HepG2 (cell line): ENCODE measurements at places on chromosomes 3 and 15. TPM values are rescaled to one million over a fixed set of nuclear protein-coding genes. Genes with fewer than 3 reads are reported as not detected.

- H3K36me3 ChIP-seq: no peaks in the 10 kb centered on the region
- no peaks in the 10 kb centered on the region for H3K27me3 ChIP-seq
- no peak for DNase-seq
- H3K4me1 ChIP-seq: no peaks in the 10 kb centered on the region
Measured at GRCh38 chr3:192957441-192958021, 39.9 kb upstream of the MB21D2 start.

- H3K36me3 ChIP-seq: no peaks in the 10 kb centered on the region
- H3K4me3 ChIP-seq: no peak overlapping the region
- H3K27me3 ChIP-seq: no peaks in the 10 kb centered on the region
- H3K27ac ChIP-seq: no peak overlapping the region
- DNase-seq: no peak
Measured at GRCh38 chr3:152779653-152780052, 55.3 kb upstream of the P2RY1 start.

GRCh38 chr3:66554178-66554577 lies 53.4 kb upstream of the LRIG1 start:
- DNase-seq: no peak
- H3K4me3 ChIP-seq: no peak overlapping the region
- H3K4me1 ChIP-seq: no peaks in the 10 kb centered on the region
- no peak overlapping the region for H3K27ac ChIP-seq

DNA sequence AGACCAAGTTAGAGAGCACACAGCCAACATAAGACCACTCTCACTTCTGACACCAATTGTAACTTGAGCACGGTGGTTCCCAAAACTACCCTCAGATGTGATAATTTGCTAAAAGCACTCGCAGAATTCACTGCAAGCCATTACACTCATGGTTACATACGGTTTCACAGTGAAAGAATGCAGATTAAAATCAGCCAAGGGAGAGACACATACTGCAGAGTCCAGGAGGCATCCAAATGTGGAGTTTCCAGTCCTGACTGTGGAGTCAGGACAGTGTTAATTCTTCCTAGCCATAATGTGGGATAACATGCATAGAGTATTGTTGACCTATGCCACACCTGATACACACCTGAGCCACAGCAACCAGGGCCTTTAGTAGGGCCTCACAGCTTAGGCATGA lies 956.4 kb downstream of the NTRK3 start:
- H3K36me3 ChIP-seq: no peaks in the 10 kb centered on the region
- no peak for DNase-seq
- no peaks in the 10 kb centered on the region for H3K27me3 ChIP-seq
- no peak overlapping the region for H3K4me3 ChIP-seq
- H3K27ac ChIP-seq: no peak overlapping the region

GRCh38 chr3:13016721-13017255 lies 56.4 kb downstream of the IQSEC1 start:
- DNase-seq: no peak
- H3K4me1 ChIP-seq: peaks cover 4% of the 10 kb centered on the region
- no peaks in the 10 kb centered on the region for H3K36me3 ChIP-seq
- H3K27ac ChIP-seq: no peak overlapping the region
- H3K27me3 ChIP-seq: no peaks in the 10 kb centered on the region

The NEK10 gene
- 14.2 and 15.0 TPM in 2 replicates for total RNA-seq

The FBN1 gene
- total RNA-seq: 1.7 and 3.0 TPM in 2 replicates

The ST3GAL6 gene
- 16.3 and 23.2 TPM in 2 replicates for total RNA-seq

The MYO5C gene
- total RNA-seq: 23.7 and 37.3 TPM in 2 replicates
